Heart right ventricle (tissue), 16 donors: ENCODE measurements at places on chromosomes 16 and 17. TPM values are rescaled to one million over a fixed set of nuclear protein-coding genes. Genes with fewer than 3 reads are reported as not detected.
A peak's percentile ranks its signal among the peaks of the same experiment; 100 is the strongest.

Gene CTU2
- total RNA-seq = 12.1 TPM

Gene RTN4RL1
- total RNA-seq = 2.1 TPM

Gene VASN
- 4.6 TPM for total RNA-seq

Gene OGFOD1
- 35.3 TPM for total RNA-seq

Gene MYH8
- not detected for total RNA-seq

Gene ABCC3
- 0.23 TPM for total RNA-seq

Gene KRT16
- total RNA-seq = not detected

Gene HOXB3
- 0.72 TPM for total RNA-seq

Gene KCTD19
- not detected for total RNA-seq

Gene KRT12
- total RNA-seq = not detected

Gene CHST4
- total RNA-seq = not detected

Gene FMNL1
- 8.1 TPM for total RNA-seq

Gene ASB16
- total RNA-seq = 15.5 TPM

- no peak for DNase-seq
Observed at GRCh38 chr16:3511286-3512180, 10.7 kb downstream of the CLUAP1 start.

GRCh38 chr17:69060822-69061221 lies at the start of gene ABCA9:
Gene ABCA9 (minus strand): TSS chr17:69060927. CDS start chr17:69051126, 9,801 bp downstream.
- peak; percentile 33 for DNase-seq

DNA sequence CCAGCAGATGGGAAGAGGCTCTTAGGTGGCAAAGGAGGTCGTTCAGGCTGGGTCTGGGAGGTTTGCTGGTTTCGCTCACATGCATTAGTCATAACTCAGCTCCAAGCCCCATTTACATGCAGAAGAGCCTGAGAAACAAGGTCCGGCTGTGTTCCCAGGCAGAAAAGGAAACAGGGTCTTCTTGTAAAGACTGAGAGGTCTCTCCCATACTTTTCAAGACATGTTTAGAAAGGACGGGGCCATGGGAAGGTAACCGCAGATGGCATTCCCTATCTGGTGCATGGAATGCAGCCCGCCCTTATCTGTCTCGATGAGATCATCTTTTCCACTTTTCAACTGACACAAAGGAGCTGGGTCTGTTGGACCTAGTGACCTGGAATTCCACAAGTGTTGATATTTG lies 389.0 kb upstream of the CDH11 start:
- no peak for DNase-seq

DNA sequence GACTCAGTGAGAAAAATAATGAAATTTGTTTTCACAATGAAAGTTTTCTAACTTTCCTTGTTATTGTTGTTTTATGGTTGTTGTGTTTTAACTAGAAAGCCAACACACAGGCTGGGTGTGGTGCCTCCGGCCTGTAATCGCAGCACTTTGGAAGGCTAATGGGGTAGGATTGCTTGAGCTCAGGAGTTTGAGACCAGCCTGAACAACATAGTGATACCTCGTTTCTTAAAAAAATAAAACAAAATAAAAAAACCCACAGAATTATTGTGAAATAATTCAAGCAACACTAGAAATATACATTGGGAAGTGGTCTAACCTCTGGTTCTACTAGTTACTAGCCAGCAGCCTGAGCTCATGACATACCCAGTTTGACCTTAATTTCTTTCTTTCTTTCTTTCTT lies 630 bp downstream of the MILR1 start:
- no peak for DNase-seq

- peak; percentile 32 for DNase-seq
Observed at GRCh38 chr17:3594051-3594800, 15.0 kb downstream of the TRPV1 start.

GRCh38 chr17:48283411-48283810 lies 146.6 kb downstream of the SKAP1 start:
- DNase-seq = no peak

GRCh38 chr16:67170949-67171649 lies 761 bp downstream of the NOL3 start:
- DNase-seq = no peak

DNA sequence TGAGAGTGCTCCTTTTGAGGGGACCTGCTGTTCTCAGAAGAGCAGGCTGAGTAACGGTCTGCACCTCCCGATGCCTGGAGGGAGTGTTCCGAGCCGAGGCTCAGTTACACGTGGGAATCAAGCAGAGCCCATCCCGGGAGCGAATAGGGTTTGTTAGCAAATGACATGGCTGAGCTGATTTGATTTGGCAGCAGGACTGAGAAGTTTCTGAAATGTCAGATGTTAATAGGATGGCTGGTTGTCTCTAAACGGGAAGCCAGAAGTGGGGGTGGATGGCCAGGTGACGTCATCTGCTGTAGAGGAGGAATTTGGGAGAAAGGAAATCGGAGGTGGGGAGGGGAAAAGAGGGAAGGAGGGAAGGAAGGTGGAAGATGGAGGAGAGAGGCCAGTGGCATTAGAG lies 128.0 kb downstream of the RAP1GAP2 start:
- DNase-seq = no peak

- DNase-seq = no peak
Observed at GRCh38 chr16:68972720-68973119, 129.4 kb downstream of the TANGO6 start.

DNA sequence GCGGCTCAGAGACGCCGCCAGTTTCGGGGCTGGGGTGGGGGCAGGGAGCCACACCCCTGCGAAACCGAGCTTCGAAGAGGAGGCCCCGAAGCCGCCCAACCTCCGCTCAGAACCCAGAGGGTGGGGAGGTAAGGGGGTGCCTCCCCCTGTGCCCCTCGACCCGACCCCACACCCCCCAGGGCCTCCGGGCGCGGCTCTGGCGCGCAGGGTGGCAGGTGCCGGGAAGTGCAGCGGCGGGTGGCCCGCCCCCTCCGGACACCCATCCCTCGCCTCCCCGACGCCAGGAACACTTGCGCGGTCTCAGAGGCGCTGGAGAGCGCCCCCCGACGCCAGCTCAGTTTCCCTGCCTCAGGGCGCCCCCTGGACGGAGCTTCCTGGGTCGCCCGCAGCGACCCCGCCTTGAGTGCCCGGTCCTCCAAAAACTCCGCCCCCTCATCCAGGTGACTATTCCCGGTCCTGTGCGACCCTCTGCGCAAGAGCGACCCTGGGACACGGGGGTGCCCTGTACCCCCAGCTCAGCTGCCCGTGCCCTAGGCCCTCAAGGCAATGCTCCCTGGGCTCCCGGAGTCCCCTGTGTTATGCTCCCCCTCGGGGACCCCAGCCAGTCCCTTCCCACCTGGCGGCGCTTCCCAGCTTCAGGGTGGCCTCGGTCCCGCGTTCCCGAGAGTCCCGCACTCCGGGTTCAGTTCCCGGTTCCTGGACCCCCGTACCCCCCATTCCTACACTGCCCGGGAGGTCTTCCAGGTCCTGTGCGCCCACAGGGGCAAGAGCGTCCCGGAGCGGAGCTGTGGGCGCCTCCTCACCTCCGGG lies 562 bp downstream of the PPL start:
- DNase-seq = no peak

GRCh38 chr17:75524269-75524969 lies 1.1 kb upstream of the LLGL2 start:
- no peak for DNase-seq

DNA sequence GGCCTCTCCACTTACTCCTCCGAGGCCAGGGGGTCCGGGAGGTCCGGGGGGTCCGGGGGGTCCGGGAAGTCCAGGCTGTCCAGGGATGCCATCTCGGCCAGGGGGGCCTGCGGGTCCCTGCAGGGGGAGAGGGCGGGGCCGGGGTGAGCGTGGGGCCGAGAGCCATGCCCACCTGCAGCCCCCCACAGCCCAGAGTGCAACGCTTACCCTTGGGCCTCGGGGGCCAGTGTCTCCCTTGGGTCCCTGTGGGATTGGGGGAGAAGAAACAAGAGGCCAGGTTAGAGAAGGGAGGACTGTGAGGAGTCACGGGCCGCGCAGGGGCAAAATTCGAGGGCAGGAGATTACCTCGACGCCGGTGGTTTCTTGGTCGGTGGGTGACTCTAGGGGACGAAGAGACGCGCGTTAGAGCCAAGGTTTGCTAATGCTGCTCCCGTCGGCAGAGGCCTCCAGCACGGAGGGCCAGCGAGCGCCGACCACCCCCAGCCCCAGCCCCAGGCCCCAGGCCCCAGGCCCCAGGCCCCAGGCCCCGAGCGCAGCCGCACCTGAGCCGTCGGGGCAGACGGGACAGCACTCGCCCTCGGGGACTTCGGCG lies 2.1 kb downstream of the COL1A1 start:
- DNase-seq = no peak

DNA sequence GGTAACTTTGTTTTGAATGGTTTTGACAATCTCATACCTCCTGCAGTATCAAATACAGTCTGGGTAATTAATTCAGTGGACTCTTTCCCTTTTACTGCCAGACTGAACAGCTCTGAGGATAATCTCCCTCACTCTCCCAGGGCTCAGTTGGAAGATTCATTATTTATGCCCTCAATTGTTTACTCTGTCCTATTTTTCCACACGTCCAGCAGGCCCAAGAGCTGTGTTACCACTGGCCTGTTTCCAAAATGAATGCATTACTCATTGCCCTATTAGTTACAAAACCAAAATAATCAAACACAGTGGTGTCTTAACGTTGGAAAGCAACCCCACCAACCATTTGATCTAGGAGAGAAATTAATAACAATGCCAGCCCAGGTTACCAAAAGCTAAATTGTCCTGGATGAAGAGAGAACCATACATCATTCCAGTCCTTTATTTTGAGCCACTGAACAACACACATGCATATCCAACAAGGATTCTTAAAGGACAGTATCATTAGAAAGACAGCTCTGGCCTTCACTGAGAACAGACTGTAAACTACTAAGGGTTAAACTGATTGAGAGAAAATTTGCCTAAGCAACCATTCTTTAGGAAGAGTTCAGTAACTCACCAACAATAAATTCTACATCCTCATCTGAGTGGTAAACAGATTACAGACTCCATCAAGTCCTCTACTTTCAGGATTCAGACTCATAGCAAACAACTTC lies 34.5 kb downstream of the FAM222B start:
- DNase-seq = no peak

DNA sequence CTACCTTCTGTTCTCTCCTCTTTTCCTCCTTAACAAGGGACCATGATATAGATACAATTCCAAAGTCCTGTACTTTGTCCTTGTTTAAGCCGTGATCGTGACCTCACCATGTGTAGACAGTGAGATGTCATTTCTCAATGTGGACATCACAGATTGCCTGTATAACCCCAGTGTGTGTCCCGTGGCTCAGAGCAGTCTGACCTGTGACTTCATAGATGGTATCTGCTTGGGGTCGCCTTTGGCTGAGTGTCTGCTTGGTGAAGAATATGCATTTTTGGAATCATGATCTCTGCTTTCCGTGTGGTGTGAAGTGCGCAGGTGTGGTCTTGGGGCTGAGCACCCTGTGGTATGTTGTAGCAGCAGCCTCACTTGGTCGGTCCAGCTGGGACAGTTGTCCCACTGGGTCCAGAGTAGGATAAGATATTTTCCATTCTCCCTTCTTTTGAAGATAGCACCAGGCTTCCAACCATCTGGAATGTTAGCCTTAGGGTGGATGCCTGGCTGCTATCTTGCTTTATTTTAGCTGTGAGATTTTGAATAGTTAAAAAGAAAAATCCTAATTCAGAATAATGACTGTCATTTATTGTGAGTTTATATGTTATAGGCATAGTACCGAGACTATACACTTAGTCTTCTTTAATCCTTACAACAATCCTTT lies 13.4 kb downstream of the MSI2 start:
- no peak for DNase-seq

DNA sequence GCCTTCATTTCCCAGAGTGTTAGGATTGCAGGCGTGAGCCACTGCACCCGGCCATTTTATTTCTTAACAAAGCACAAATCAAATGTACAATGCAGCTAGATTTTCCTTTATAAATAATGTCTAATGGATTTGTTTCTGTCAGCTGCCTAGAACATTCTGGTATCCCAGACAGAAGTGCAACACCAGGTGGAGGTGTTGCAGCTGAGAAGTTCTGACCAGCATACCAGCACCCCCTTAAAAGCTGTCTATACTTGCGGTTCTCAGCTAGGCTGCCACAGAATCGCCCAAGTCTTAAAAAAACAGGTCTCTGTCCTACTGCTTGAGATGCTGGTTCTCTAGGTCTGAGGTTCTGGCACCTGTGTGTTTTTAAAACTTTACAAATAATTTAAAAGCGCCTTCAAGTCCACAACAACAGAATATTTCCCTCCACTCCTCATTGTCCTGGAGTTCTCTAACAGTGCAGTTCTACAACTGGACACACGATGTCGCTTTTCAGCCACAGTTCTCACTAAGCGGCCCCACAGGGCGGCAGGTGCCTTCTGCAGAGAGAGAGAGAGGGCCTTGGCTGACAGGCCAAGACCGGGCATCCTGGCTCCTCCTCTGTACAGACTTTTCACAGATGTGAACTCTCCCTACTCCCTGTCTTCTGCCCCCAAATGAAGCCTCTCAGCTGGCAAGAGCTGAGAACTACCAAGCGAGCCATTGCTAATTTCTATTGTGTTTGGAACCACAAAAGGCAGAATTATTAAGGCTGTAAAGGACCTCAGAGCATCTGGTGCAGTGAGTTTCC lies 32.6 kb upstream of the MEOX1 start:
- peak; percentile 79 for DNase-seq

- DNase-seq = no peak
Observed at GRCh38 chr17:67902511-67903231, 77.4 kb downstream of the BPTF start.

DNA sequence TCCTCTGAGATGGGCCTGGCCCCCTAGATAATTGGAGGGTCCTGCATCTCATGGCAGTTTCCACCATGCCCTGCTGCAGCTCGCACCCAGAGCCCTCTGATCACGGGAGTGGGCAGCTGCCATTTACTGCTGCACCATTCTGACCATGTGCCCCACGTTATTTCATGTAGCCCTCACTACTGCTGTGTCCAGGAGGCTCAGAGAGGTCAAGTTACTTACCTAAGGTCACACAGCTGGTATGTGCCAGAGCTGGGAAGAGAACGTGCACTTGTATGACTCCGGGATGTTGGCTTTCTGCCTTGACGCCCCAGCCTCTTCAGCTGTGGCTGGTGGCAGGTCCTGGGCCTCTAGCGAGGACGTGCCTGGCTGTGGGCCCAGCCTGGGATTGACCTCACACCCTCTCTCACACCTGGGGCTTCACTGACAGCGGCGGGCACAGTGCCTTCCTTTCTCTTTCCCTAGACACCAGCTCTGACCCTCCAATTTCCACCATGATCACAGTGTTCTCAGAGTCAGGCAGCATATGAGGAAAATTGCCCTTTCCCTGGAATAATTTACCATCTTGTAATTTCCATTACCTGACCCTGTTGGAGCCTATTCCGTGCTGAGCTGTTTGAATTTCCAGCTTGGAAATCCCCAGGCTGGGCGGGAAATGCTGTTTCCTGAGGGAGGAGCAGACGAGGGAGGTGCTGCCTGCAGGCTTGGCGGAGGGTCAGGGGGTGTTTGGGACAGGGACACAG lies 18.5 kb upstream of the DOC2B start:
- peak; percentile 59 for DNase-seq

GRCh38 chr16:71628810-71629209 lies 2.8 kb downstream of the MARVELD3 start:
- DNase-seq = no peak

- DNase-seq = no peak
Observed at GRCh38 chr17:79572136-79572925, 38.5 kb downstream of the RBFOX3 start.

- no peak for DNase-seq
Observed at GRCh38 chr17:17164156-17164555, 42.0 kb downstream of the PLD6 start.
